Bone marrow (tissue), 2 donors: ENCODE measurements at places on chromosomes 5 and 9.

DNA sequence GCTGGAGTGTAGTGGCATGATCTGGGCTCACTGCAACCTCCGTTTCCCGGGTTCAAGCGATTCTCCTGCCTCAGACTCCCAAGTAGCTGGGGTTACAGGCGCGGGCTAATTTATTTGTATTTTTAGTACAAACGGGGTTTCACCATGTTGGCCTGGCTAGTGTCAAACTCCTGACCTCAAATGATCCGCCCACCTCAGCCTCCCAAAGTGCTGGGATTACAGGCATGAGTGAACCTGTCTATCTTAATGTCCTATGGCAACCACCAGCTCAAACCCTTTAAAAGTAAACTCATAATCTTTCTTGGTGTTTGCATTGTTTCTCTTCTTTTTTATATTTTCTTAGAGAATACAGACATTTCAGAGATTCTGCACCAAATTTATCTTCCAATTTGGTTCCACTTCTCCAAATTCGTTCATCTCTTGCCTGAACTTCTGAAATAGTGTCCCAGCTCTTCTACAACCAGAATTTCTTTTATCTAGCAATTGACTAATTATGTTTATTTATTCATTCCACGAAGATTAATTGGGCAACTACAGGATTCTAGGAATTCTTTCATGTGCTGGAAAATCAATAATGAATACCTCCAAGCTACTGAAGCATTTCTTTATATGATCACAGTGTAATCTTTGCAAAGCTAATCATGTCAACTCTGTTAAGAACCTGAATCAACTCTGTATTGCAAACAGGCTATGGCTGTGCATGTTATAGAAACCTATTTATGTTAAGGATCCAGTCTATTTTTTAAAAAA is 60.0 kb upstream of the TYRP1 start:
- DNase-seq: no peak

DNA sequence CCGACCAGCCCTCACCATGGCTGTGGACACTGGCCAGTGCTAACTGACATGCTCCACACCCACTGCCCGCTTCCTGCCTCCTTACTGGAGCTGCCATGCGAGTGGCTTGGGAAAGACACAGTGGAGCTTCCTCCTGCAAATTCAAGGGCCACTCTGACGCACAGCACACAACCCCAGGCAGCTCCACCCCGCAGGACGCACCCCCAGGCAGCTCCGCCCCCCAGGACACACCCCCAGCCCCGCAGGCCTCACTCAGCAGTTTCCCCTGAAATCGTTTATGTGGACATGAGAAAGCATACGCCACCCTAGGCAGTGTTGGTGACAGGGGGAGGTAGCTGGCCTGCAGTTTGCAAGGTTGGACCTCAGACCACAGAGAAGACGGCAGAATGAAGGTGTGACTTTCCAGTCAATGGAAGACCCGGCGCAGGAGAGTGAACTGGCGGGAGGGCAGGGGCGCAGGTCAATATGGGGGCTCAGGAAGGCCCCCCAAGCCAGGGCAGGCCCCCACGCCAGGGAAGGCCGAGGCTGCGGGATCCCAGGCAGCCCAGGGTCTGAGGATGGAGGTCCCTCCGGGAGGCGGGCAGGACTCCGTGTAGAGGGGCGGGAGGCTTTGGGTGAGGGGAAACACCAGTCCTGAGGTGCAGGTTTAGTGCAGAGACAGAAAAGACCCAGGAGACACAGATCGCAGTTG is 21.6 kb downstream of the LPCAT1 start:
- no peak for DNase-seq

- DNase-seq: no peak
Observed at GRCh38 chr5:149873896-149874295, 70.7 kb downstream of the PDE6A start.

- no peak for DNase-seq
Observed at GRCh38 chr5:174355208-174355612, 309.7 kb downstream of the NSG2 start.

DNA sequence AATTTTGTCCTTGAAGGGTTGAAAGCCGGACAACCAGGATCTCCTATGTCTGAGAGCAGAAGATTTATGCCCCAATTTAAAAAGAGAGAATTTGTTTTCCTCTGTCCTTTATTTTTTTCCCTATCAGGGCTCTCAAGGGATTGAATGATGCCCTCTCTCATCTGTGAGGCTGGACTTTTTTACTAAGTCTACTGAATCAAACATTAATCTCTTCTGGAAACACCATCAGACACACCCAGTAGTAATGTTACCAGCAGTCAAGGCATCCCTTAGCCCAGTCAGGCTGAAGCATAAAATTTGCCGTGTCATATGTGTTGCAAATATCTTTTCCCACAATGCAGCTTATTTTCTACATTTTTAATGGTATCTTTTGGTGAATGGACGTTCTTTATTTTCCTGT is 1497.9 kb downstream of the MAT2B start:
- no peak for DNase-seq

GRCh38 chr5:114948363-114948762 is 221.3 kb downstream of the TRIM36 start:
- DNase-seq: no peak
